CD4-positive, alpha-beta T cell (primary cell): ENCODE measurements at places on chromosomes 6 and 20.

- DNase-seq, result no peak
Measured at GRCh38 chr6:47680051-47680450, 18.3 kb upstream of the ADGRF4 start.

DNA sequence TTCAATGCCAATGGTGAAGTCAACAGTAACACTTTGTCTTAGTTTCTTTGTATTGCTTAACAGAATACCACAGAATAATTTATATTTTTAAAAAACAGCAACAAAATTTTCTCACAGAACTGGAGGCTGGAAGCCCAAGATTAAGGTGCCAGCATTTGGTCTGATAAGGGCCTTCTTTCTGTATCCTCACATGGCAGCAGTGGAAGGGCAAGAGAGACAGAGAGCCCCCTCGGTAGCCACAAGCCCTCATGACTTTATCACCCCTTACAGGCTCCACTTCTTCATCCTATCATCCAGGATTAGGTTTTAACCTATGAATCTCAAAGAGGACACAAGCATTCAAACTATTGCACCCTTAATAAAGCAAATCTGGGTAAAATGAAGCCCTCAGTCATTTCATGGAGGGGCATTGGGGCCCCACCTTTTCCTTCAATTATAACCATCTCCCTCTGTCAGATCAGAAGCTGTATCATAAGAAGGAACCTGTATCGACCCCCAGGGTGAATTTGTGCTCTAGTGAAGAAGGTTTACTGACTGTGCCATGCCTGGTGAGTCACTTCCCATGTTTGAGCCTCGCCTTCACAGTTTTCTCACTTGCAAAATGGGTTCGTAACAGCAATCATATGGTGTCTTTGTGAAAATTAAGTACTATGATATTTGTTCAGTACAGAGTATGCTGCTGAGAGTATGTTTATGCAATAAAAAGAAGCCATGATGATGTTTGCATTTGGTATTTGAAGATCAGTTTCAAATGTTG, 178.2 kb downstream of the LRFN2 start:
- no peak for DNase-seq

DNA sequence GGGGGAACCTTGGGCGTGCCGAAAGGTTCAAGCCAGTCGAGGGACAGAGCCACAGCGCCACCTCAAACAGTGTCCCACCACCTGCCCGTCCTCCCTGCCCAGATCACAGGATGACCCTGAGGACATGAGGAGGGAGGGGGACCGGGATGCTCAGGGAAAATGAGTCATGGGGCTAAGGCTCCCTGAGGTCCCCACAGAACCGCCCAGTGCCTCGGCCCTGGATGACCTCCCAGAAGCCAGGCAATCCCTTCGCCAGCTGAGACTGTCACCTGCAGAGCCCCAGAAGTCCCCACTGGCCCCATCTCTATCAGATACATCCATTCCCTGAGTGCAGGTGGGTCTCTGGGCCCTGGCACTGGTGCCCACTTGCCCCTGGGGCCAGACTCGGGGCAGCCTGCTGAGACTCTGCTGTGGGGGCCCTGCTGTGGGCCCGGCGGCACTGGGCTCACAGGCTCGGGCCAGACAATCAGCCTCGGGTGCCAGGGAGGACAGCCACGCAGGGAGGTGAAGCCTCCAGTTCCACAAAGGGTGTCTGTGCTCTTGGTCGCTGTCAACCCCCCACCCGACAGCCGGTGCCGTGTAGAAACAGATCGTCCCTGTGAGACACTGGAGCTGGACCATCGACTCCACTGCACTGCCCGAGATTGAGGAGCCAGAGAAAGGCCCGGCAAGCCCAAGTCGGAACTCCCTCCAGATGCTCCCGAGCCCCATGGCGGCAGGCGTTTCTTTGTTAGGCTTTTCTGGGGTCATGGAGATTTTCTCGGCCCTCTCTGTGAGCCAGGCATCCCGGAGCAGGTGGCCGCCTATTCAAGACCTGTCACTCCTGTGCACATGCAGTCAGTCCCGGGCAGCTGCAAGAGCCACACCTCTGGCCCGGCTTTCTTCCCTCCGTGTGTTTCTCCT, 26.1 kb downstream of the PXDC1 start:
- DNase-seq, result no peak

DNA sequence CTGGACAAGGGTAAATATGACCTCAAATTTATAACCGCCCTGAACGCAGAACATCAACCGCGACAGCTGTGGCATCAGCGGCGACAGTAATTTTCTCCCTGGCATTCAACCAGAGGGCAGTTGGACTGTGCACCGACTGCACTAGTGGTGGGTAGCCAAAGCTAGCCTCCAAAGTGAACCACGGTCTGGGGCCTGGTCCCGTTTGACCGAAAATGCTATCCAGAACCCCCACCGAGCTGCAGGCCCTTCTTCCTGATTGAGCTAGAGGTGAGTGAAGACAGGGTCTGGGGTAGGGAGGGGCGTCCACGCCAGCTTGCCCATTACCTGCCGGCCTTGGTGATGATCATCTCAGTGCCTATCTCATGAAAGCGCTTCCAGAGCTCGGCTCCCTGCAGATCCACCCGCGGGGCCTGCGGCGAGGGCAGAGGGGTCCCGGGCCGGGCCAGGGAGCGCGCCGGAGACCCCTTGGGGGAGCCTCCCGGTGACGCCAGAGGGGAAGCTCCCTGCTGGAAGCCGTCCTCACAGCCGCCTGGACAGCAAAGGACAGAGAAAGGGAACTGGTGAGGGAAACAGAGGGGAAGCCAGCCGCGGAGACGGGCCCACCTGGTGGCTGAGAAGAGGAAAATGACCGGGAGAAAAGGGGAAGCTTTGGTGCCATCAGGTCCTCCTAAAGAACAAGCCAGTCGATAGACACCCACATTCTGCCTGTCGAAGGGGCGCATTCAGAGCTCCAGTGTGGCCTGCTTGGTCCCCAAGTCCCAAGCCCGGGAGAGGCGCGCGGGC, 2.0 kb downstream of the TBX18 start:
- DNase-seq, result no peak

DNA sequence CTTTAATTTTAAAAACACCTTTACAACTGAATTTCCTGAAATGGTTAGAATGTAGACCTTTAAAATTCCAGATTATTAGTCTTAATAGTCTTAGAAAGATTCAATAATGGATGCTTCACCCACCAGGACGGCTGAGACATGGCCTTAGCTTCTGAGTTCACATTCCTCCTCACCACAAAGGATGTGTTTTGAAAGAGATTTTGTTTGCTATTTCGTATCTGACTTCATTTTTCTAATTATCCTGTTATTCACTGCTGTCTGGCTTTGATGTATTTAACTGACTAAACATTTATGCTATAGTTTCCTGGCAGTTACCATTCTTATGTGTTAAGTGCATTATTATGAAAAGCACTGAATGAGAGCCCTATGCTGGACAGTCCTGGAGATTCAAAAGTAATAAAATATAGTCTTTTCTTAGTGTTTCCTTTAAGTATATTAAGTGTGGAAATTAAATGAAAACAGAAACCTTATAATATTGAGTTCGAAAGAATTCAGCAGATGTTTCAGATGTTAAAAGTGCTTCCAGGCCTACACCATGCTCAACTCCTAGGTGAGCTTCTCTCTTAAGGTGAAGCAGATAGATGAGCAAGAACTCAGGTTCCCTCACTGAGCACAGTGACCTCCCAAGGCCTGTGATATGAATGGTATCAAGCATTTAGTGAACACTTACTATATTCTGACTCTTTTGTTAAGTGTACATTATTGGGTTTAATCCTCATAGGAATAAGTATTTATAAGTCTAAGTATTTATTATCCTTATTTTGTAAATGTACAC, 40.3 kb downstream of the MAP3K4 start:
- DNase-seq, result no peak

GRCh38 chr20:1280195-1281102, 14.4 kb downstream of the SNPH start:
- DNase-seq, result no peak

DNA sequence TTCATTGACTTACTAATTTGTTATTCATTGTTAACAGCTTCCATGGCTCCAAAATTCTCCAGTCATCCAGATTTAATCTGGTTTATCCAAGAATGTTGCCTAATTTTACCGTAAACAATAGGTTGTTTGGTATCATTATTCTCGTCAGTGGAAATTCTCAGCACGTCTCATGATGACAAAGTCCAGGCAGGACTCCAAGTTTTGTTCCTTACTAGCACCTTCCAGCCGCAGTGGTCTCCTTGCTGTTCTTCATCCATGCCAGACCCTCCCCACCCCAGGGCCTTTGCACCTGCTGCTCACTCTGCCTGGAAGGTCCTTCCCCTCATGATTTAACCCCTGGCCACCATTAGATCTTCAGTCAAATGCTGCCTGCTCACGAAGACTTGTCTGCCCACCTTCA, 48.1 kb upstream of the NAA20 start:
- DNase-seq, result no peak

DNA sequence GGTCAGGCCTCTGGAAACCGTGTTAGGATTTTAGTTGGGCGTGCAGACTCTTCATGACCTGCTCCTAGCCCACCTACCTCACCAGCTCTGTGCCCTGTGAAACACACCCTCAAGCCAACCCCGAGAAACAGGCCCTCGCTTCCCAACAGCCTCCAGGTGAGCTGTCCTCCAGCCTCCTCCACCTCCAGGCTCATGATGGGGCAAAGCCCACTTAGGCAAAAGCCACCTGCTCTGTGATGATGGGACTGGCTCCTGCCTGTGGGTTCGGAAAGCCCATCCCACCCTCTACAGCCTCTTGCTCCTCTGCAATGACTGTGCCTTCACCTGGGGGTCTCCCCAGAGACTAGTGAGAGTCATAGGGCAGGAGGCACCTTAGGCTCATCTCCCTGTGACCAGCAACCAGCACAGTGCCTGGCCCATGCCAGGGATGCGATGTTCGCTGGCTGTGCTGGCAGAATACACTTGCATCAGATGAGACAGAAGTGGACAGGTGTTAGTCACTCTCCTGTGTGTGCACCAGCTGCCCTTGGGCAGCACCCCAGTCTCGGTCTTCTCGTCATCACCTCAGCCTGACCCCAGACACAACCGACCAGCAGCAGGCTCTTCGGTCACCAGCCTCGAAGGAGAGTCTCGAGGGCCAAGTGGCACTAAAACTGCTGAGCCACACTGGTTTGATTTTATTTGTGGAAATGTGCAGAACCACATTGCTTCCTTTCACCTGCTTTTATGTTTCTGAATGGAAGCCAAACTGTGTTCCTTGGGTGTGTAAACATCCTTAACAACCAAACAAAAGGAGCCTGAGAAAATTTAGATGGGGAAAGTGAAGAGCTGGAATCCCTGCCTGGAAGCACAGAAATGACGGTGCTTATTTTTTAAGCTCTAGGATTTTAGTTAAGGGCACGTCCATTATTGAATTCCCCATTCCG, 10.7 kb downstream of the PXDC1 start:
- no peak for DNase-seq

DNA sequence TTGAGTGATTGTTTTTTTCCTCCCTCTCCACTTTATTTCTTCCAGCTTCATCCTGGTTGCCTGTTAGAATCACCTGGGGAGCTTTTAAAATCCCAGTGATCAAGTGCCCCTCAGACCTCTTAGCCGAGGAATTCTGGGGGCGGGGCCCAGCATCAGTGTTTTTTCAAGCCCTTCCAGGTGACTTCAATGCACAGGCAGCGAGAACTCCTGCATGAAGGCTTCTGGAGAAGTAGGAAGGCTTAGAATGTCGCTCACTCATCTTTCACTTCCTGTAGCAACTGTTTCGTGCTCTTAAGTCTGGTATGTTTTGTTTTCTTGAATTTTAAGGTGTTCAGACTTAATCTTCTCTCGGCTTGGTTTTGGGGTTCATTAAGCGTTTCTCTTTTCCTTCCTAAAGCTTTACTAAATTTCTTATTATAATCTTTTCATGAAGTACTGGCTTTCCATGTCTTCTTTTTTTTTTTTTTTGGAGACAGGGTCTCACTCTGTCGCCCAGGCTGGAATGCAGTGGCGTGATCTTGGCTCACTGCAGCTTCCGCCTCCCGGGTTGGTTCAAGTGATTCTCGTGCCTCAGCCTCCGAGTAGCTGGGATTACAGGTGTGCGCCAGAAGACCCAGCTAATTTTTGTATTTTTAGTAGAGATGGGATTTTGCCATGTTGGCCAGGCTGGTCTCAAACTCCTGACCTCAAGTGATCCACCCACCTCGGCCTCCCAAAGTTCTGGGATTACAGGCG, 30.9 kb upstream of the TULP1 start:
- DNase-seq, result no peak

GRCh38 chr6:55898342-55898741, 23.0 kb upstream of the BMP5 start:
- no peak for DNase-seq

- no peak for DNase-seq
Measured at GRCh38 chr6:147001621-147002020, 202.6 kb upstream of the STXBP5 start.

DNA sequence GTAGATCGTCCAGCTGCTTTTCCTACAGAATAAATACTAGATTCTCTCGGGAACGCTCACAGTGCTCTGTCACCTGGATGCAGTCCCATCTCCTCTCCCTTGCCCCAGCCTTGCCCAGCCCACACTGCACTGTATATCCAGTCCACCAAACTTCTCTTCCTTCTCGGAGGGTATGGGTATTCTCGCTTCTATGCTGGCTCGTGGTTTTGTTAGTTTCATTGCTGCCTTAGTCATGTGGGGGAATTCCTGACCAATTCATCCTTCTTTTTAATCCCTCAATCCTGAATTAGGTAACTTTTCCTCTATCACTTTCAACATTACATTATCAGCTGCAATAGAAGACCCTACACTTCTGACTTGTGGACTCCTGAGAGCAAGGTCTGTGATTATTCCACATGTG, 252.4 kb downstream of the GMDS start:
- no peak for DNase-seq

DNA sequence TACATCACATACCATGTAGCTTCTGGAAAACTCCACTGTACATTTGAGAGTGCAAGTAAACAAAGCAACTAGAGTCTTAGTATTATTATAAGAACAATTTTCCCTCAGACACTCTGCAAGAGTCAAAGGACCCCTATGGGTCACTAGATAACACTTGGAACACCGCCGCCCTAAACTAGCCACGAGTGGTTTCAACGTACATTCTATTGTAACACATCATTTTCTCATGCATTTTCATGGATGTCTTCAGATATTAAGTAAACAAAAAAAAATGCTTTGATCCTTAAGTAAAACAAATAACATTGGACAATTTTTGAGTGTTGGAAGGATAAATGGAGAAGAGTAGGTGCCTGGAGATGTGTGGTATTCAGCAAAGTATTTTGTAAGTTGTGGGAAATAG, 3.2 kb upstream of the RNF146 start:
- no peak for DNase-seq

GRCh38 chr6:115932481-115932880, 128.2 kb downstream of the FRK start:
- DNase-seq, result no peak
